ENCODE measurements at places on chromosomes 12 and 14.

DNA sequence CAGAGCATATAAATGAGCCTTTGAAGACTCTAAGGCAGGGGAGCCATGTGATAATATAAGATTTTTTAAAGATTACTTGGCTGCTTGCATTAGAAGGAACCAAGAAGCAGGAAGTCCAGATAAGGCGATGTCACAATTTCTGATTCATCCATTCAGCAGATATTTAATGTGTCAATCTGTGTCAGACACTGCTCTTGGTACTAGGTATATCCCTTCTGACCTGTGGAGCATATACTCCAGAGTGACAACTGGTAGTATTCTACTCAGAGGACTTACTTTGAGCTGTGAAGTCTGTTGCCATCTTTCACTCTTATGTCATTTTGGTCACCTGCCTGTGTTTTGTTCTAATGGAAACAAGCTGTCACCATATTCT is 10.7 kb downstream of the EID3 start:
- no peak for DNase-seq

DNA sequence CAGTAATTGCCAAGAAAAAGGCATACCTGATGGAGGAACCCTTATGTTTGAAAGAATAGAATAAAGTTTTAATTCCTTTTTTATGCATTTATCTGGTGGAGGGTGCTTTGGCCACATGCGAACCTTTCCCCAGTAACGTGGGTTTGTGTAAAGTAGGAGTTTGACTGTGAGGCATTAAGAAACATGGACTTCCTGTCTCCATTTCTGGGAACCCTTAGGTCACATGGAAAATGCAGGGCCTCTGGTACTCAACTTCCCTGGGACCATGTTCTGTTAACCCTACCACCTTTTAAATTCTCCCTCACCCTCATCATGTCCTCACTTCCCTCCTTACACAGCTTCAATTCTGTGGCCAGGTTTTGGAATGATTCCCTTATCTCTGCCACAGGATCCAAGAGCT is 80.3 kb downstream of the PPM1A start:
- no peak for DNase-seq

DNA sequence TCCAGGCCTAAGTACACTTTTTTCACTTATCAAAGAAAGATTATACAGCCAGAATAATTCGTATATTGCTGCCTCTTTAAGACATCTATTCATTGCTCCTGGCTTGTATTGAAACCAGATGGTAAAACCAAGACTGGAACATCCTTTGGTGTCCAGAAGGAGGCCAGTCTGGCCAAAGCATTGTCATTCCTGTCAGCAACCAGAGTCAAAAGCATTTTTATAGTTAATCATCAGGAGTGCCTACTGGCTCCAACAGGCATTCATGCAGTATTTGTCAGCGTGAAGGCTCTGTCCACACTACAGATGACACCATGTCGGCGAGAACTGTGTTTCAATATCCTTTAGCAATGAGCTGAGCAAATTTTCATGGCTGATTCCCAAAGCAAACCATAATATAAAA is 118.0 kb upstream of the G2E3 start:
- DNase-seq: no peak

DNA sequence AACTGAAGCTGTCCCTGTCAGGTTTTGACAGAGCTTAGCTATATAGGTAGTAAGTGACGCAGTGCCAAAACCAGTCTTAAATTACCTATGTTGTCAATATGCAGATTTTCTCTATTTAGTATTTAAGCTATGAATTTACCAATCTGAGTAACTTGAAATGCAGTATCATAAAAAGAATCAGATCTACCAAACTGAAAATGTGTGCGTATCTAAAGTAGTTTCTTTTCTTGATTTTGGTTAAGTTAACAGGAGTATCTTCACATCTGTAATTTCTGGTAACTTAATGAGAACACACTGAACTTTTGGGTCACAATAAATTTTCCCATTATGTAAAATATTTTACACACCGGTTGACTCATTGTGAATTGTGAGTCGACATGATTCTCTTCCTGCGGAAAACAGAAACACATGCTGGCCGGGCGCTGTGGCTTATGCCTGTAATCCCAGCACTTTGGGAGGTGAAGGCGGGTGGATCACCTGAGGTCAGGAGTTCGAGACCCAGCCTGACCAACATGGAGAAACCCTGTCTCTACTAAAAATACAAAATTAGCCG is 45.1 kb downstream of the TRAF3 start:
- no peak for DNase-seq

DNA sequence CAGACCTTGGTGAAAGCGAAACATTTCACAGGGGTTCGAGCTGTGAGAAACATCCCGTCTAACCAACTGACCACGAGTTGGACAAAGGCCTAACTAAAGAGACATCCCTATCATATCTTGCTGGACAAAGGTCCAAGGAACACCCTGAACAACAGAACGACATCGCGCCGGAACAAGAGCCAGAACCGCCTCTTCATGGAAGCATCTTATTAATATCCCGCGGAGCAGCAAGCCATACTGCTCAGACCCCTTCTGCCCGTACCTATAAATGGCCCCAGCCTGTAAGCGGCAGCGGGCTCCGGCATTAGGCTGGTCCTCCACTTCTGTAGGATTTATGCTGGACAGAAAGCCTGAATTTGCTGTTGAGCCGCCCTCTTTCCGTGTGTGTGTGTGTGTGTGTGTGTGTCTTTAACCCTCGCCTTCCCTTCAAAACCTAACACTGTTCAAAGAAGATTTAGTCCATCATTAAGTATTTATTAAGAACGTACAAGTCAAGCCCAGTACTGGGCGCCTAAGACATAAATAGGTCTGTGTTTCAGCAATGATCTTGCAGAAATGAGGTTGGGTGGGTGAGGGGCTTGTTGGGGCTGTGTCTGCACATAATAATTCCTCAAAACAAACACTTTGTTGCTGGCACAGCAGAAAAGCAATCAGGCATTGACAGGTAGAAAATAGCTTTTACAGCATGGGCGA is 1.9 kb downstream of the SLC6A15 start:
- DNase-seq: peak; percentile 23

GRCh38 chr12:121085506-121086353 is 46.7 kb upstream of the OASL start:
- DNase-seq: no peak

DNA sequence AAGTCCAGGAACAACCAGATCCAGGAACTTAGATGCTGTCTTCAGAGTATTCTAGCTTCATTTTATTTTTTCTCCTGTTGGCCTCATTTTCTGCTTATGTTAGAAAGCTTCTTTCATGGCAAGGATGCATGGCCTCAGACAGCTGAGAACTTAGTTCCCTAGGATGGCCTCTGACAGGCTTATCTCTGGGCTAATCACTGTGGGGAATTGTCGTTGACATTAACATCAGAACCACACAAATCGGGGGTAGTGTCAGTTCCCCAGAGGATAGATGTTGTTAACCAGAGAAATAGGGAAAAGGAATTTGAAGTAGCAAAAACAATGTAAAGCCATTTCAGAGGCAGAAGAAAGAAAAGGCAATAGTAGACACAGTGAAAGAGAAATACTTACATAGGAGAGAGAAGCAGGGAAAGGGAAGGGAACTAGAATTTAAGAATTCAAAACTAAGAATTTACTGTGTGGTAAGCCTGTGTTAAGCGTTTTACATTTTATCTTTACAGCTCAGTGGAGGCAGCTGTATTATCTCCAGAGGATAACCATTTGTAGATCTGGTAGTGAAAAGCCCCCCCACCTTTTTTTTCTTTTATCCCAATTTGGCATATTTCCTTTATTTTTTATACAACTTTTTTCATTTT is 21.8 kb downstream of the FUT8 start:
- DNase-seq: peak; percentile 18

DNA sequence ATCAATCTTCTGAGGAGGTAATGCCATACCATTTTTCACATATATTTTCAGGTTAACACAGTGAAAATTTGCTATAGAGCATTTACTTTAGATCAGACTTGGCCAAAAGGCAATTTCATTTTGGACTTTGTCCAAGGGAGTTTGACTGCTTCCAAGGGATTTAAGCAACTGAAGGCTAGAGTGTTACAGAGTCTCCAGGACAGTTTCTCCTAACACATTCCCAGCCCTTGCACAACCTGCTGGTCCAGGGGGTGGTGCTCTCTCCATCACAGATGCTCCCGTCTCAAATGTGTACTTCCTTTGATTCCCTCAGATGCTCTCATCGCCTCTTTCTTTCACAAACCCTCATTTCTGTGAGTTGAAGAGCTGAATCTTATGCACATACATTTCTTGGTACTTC is 143.1 kb downstream of the TPH2 start:
- peak; percentile 37 for DNase-seq

GRCh38 chr12:53042607-53043454 is 7.0 kb upstream of the TNS2 start:
- peak; percentile 51 for DNase-seq

DNA sequence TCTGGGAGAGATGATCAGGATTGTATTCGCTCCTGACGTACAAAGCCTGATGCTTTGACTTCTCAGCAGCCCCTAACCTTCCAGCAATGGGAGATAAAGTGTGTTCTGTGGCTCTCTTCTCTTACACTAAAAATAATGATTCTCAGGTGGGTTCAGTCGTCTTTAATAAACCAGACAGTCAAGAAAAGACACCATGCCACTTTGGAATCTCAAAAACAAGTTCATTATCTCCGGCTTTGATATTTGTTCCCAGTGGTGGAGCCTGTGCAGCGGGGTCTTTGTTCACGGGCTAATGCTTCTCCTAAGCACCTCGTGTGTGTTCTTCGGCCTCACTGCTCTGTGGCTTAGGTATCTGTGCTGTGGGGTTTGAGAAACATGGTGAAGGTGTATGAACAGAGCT is 1.6 kb downstream of the ACVR1B start:
- no peak for DNase-seq

DNA sequence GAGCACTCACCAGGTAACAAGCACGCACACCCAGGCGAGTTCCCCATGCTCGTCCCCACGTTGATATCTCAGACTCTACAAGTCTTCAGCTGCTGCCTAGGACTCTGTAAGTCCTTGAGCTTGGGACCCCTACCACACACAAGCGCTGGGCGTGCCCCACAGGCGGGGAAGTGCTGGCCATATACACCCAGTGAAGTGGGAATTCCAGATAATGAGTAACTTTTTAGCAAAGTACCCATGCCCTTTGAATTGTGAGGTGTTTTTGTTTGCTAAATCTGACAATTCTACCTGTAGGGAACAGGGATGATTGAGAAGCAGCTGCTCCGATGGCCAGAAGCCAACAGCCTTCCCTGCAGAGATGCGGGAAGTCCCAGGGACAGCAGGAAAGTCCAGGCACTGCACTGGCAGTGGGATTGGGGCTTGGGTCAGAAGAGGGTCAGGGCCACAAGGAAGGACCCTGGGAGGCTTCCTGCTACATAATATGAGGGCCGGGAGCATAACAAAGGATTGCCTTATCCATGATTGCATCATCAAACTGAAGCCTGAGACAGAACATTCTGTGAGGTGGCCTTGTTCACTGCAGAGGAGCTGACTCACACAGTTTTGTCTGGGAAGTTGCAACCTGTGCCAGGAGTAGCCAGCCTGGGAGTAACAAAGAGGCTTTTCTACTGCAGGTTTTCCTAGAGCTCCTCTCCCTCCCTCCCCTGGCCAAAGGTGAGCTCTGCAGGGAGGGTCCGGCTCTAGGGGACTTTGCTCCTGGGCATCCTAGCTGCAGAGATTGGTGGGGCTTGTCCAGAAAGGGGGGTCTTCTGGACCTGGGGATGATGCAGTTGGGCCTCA is 13.2 kb upstream of the SERPINA3 start:
- peak; percentile 24 for DNase-seq

Data from GM23338 (cell line).